ENCODE measurements at places on chromosomes 4 and X.

GRCh38 chrX:134180601-134181274, 56.2 kb upstream of the CCDC160 start:
- DNase-seq: no peak

- no peak for DNase-seq
Measured at GRCh38 chr4:17646693-17647092, 32.3 kb downstream of the MED28 start.

GRCh38 chr4:150909116-150909515, 106.0 kb downstream of the LRBA start:
- no peak for DNase-seq

GRCh38 chrX:150007356-150007755, 69.1 kb upstream of the EOLA2 start:
- DNase-seq: no peak

- DNase-seq: no peak
Measured at GRCh38 chrX:2159393-2159792, 341.4 kb downstream of the DHRSX start.

GRCh38 chr4:30882995-30883675, 163.0 kb downstream of the PCDH7 start:
- DNase-seq: no peak

DNA sequence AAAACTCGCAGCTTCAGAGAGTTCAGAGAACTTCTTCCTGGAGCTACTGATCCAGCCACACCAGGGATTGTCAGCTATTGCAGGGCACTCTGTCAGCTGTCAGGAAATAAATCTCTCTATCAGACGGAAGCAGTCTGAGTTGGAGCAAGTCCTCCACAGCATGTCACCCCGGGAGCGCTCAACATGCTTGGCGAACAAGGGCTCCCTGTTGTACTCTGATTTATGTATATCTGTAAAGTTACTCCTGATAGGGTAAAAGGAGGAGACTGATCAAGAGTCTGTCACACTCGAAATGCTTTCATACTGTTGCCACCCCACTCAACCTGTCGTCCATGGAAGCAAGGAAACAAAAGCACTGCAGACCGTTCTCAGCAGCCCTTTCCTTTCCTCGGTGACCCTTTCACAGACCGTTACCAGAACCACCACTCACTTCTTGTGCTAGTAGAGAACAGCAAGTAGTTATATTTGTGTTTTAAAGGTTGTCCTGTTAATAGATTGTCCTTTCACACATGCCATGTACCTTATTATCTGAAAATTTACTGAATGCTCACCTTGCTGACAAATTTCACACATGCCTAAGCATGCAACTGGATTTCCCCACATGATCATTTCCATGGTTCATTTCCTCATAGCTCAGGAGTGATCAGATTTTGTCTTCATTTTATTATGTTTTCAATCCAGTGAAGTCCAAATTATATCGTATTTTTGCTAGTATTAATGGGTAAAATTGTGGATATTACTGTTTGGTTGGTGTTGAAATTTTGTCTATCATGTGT, 2108.9 kb upstream of the TENM3 start:
- DNase-seq: no peak

GRCh38 chrX:140091125-140091886, 126.0 kb upstream of the CXorf66 start:
- DNase-seq: no peak

DNA sequence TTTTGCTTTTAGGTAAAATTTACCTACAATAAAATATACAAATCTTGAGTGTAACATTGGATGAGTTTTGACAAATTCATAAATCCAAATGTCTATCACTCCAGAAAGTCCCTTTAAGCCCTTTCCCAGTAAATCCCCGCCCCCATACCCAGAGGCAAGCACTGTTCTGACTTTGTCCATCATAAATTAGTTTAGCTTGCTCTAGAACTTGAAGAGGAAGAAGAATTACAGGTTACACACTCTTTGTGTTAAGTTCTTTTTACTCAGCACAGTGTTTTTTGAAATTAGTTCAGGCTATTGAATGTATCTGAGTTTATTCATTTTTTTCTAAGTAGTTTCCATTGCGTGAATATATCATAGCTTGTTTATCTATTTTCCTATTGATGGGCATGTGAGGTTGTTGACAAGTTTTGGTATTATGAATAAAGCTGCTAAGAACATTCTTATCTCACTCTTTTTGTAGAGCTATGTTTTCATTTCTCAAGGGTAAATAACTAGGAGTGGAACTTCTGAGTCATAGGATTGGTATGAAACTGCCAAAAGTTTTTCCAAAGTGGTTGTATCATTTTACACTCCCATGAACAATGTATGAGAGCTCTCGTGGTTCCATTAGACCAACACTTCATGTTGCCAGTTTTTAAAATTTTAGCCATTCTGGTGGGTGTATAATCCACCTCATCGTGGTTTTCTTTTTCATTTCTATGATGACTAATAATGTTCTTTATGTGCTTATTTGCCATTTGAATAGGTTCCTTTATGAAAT, 22.4 kb upstream of the HPSE start:
- no peak for DNase-seq

GRCh38 chr4:58936436-58936835, 1826.3 kb upstream of the IGFBP7 start:
- DNase-seq: no peak

DNA sequence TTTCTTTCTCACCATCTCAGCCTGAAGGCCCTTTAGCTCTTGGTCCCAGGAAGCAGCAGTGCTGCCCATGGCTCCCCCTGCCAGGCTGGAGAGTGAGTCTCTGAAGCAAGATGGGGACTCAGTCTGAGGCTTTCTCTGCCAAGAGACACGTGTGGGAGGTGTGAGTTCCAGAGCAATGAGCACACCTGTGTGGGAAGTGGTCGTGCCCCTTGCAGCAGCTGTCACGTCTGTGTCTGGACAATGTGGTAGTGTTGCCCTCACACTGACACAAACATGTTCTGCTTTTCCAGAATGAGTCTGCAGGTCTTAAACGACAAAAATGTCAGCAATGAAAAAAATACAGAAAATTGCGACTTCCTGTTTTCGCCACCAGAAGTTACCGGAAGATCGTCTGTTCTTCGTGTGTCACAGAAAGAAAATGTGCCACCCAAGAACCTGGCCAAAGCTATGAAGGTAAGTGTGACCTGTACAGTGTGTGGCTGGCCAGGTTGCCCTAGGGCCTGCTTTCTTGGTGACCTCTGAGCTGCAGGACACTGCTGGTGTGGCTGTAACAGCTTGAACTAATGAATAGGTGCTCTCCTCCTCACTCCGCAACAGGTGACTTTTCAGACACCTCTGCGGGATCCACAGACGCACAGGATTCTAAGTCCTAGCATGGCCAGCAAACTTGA, 1.9 kb downstream of the TACC3 start:
- DNase-seq: no peak

- DNase-seq: no peak
Measured at GRCh38 chrX:78555401-78555980, 103.6 kb downstream of the RTL3 start.

- DNase-seq: no peak
Measured at GRCh38 chr4:118774321-118774720, 61.6 kb downstream of the SEC24D start.

DNA sequence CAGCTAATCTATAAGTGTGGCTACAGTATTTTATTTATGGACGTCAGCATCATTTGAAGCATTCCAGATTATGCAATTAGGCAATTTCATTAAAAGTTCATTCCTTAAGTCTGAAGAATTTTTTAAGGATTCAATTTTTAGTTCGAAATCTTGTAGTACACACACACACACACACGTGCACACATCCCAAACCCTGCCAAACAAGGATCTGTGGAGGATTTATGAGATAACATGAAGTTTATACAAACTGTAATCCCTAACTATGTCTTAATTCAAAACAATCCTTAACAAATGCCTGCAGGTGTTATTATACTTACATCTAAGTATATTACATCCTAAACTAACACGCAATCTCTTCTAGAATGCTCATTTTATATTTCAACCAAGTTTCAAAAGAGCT, 105.8 kb downstream of the ELOVL6 start:
- no peak for DNase-seq

- no peak for DNase-seq
Measured at GRCh38 chr4:86432559-86433134, 72.8 kb upstream of the MAPK10 start.

DNA sequence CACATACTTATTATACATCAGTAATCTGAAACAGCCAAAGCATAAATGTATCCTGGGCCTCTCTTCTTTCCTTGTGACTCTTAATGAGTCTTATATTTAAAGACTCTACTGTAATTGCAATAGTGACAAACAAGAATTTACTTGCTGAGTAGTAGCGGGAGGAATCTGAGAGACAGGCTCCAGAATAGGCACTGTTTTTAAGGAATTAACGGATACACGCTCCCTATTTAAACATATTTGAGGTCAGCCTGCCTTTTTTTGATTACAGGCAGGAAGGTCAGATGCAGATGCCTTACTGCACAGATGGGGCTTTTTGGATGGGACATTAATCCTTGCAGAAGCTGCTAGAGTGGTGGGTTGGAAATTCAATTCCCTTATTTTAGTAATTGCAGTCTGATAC, 196.3 kb upstream of the ANXA3 start:
- no peak for DNase-seq

DNA sequence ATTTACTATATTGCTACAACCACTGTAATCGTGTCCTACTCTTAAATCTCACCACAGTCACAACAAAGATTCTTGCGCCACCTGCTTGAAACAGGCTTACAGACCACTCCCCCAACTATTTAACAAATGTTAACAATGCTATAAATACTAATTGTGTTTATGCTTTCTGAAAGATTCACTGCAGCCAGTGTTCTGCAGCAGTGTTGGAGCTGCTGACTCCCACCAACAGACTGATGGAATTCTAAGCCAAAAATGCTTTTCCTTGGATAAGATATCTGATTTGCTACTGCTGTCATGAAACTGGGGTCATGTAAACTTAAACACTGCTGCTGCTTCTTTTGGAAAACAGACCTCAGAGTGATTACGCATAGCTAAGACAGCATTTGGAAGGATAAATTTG, 244.2 kb upstream of the MAB21L2 start:
- DNase-seq: no peak

- no peak for DNase-seq
Measured at GRCh38 chr4:73721435-73721834, 18.9 kb upstream of the CXCL8 start.

- DNase-seq: no peak
Measured at GRCh38 chr4:170674176-170674575, 584.4 kb upstream of the AADAT start.

DNA sequence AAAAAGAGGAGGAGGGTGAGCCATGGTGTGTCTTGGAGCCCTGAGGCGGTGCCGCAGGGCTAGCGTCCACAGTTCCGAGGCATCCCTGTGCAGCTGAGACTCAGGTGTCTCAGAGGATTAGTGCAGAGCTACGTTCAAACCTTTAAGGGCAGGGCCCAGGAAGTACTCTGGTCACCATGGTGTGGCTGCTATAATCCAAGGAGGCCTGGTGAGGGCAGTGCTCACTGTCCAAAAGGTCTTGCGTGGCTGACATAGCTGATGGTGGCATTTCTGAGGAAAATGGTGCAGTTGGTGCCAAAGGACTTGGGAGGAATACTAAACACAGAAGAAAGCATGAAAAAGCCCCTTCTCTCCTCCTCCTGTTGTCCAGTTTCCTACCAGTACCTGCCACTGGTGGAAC, 146.9 kb downstream of the DCHS2 start:
- no peak for DNase-seq

DNA sequence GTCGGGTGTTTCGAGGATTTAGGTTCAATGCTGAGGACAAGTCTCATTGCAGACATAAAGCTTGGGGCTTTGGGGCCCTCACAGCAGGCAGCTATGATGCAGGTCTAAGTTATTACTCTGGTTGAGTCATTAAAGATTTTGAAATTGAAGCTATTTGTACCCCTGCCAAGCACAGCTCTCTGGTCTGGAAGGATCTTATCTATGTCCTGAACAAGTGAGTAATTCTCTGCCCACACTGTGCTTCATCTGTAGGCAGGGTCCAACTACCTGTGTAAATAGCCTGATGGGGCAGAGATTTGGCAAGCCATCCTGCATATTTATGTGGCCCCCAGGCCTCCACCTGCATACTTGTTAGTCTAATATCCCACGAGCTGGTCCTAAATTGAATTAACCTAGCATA, 41.4 kb upstream of the MAGEA4 start:
- DNase-seq: no peak

DNA sequence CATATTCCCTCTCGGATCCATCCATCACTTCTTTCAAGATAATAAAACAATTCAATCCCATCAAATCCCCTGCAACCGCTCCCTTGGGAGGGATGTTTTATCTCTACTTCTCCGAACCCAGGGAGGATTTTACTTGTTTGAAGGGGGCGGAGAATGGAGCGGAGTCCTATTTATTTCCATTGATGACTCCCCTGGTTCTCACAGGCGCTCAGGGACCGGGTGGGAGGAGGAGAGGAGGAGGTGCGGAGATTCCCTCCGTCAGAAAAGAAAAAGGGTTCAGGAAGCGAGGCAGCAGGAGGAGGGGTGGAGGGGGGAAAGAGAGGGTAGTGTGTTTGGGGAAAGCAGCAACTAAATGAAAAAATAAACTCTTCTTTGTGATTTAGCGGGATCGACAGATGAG, 2.1 kb downstream of the NDNF start:
- no peak for DNase-seq

GRCh38 chr4:118867311-118868067, 21.2 kb upstream of the SYNPO2 start:
- no peak for DNase-seq

All from stimulated activated CD8-positive, alpha-beta memory T cell treated with anti-CD3 and anti-CD28 coated beads, Interleukin-15, amount 100 ng/mL, for 1 hour (primary cell).